NB4 (cell line): ENCODE measurements at places on chromosomes 1 and 21.

DNA sequence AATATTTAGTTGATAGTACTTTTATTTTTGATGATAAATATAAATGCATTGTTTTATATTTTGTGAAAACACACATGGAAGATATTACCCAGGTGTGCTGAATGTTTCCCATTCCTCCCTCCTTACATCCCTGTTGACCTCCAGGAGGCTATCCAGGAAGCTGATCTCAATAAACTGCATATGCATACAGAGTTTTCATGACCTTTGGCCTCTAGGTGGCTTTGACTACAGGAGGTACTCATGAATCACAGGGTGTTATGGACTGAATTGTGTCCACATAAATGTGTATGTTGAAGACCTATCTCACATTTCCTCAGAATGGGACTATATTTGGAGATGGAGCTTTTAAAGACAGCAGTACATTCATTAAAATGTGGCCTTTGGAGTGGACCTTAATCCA lies 914.9 kb upstream of the NCAM2 start:
- DNase-seq = no peak

- no peak for DNase-seq
Observed at GRCh38 chr1:161193561-161194235, 5.2 kb downstream of the ADAMTS4 start.

DNA sequence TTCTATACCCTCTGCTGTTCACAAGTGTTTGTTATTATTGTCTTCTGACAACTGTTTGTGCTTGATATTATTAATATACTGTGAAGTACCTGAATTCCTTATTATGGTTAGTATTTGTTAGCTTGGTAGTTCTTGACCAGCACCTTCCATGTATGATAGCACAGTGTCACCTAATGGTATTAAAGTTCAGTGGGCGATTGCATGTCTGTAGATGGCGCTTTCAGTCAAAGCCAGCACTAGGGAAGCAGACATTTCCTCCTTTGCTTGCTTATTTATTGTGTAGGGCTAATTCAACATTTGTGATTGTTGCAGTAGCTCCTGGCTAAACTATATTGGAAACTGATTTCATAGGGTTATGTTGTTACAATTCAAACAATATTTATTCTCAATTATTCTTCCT lies 218.0 kb downstream of the ZP4 start:
- peak; percentile 26 for DNase-seq

DNA sequence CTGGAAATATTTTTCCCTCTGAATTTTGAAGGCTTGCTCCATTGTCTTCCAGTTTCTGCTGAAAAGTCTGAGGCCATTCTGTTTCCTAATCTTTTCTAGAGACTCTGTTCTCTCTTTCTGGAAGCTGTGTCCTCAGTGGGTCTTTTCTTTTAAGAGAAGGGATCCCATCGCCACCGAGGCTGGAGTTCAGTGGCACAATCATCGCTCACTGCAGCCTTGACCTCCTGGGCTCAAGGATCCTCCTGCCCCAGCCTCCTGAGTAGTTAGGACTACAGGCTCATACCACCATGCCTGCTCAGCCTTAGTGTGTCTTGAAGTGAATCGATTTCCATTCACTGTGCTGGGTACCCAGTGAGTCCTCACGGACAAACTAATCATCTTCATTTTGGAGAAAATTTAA lies 9.6 kb upstream of the LRP8 start:
- no peak for DNase-seq

- DNase-seq = no peak
Observed at GRCh38 chr1:31645274-31645568, 545 bp upstream of the PEF1 start.

DNA sequence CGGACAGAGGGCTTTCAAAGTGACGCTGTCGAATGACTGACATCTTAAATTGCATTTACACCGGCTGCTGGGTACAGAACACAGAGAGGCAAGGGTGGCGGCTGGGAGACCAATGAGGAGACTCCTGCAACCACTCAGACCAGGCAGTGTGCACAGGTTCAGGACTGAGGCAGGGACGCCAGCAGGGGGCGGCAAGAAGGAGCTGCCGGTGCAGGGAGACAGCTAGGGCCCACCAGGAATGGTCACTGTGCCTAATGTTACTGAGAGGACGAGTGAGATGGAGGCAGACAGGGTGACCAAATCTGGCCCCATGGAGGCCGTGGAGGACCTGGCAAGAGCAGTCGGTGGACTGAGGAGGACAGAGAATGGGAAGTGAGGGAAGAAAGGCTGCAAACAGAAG lies 23.5 kb downstream of the GLIS1 start:
- DNase-seq = peak; percentile 49

- no peak for DNase-seq
Observed at GRCh38 chr1:24517898-24518297, 15.3 kb downstream of the RCAN3 start.

GRCh38 chr1:244583358-244583982 lies 69.5 kb upstream of the DESI2 start:
- no peak for DNase-seq

GRCh38 chr21:26842300-26842699 lies 2.9 kb downstream of the ADAMTS1 start:
- no peak for DNase-seq

- no peak for DNase-seq
Observed at GRCh38 chr1:98327220-98327861, 334.2 kb upstream of the SNX7 start.

DNA sequence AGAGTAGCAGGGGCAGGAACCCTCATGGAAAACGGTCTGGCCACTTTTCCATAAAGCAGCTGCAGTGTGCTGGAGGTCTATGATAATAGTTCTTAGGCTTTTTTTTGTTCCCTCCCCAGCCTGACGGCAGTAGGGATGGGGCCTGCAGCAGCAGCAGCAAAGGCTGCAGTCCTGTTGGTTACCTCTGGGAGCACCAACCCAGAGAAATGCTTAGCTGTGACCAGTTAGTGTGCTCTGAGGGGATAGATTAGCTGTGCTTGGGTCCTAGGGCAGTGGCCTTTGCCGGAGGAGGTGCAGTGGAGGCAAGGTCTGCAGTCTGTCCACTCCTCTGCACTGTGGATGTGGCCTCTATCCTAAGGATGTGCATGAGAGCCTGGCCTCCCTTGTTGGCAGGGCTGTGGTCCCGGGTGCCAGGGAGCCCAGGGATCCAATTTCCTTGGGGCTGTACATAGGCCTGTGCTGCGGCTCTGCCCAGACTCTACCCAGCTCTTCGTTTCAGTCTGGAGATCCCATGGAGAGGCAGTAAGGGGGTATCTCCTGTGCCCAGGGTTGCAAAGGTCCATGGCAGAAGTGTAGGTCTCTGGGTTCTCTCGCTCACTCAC lies 322.7 kb downstream of the PTBP2 start:
- DNase-seq = no peak

DNA sequence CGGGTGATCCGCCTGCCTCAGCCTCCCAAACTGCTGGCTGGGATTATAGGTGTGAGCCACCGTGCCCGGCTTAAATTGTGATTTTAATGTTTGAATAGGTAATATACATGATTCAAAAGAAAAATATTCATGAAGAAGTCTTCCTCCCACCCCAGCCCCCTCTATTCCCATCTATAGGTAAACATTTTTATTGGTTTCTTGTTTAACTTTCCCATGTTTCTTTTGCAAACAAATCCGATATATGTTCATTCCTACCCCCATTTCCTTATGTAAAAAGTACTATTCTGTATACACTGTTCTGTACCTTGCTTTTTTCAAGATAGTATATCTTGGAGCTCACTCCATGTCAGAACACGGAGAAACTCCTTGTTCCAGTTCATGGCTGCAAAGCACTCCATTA lies 23.2 kb downstream of the RPS6KA1 start:
- DNase-seq = no peak

GRCh38 chr1:10338047-10338446 lies 60.8 kb upstream of the PGD start:
- peak; percentile 57 for DNase-seq
